ENCODE measurements at places on chromosomes 12 and 14.

GRCh38 chr12:99915251-99916082, 69.3 kb downstream of the ANKS1B start:
- DNase-seq: no peak

DNA sequence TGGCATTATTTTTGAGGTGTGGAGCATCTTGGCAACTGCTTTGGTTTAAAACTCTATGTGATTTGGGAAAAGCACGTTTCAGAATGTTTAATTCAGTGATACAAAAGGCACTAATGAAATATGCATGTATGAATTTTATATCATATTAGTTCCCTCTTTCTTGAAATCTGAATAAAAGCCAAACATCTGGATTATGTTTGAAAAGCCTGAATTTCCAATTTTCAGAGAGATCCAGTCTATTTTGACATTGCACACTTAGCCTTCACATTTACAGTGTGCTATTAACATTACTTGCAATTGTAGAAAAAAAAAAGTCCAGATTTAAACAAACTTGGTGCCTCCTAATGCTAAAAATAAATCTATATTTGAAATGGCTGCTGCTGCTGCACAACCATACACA, 219.1 kb upstream of the NPAS3 start:
- no peak for DNase-seq

GRCh38 chr14:20343862-20344220, 406 bp downstream of the PARP2 start:
- no peak for DNase-seq

DNA sequence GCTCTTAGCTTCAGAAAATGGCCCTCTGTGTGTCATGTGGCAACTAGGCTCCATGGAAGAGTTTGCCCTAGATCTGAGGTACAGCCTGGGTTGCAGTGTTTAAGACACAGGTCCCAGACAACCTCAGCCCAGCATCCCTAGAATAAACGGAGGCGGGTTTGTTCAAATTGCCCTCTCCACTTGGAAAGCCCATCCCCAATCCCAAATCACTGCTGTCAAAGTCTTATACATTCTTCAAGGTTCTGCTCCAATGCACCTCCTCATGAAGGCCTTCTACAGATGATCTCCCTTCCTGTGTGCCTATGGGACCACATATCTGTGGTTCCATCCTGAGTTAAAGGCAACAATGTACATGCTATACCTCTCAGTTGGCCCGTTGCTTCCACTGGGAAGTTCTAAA, 289.8 kb downstream of the DPF3 start:
- DNase-seq: no peak

DNA sequence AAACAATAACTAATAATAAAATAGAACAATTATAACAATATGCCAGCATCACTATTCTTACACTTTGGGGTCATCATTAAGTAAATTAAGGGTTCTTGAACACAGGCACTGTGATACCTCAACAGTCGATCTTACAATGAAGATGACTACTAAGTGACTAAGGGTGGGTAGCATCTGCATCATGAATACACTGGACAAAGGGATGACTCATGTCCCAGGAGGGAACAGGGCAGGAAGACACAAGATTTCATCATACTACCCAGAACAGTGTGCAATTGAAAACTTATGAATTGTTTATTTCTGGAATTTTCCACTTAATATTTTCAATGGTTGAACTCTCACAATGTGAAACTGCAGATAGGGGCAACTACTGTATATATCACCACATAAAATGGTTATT, 19.7 kb downstream of the TSPAN19 start:
- DNase-seq: no peak

DNA sequence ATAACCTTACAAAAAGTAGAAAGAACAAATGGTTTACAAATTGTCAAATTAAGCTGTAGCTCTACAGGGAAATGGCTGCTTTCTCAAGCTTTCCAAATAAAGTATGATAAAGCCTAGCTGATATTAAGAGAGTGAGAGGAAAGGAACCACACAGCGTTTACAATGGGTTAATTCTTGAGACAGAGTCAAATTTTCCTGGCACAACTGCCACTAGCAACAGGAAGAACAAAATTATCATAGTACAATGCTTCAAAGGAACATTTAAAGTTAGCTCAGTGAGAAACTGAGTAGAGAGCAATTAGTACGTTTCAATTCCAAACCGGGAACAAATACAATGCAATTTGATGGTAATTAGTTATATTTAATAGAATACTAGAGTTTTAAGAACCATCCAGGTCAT, 116.0 kb downstream of the PPP1R12A start:
- no peak for DNase-seq

DNA sequence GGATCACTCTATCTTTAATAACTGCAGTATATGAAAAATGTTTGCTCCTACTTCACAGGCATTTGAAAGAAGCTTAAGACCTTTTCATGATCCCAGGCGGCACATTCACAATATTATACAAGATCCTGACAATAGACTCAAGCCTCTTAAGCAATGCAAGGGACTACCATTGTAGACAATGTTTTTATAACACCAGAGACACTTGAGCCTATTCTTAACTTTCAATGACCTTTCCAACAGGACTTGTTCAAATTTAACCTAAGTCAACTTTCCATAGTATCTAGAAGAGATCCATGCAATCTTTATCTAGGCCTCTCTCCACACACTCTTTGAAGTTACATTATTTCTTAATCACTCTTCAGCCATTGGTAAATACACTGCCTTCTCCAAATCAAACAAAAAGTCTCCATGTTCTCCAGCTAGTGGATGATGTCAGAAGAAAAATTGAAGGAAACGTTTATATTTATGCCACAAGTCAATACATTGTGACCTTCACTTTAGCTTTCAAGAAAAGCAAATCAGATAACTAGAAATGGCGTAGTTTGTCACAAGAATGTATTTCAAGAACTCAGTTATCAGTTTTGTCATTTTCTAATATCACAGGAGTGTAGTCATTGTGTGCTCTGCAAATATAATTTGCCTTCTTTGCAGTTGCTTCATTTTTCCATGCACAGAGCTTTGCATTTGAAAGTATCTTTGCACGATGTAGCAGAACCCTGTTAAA, 41.2 kb downstream of the PHLDA1 start:
- no peak for DNase-seq

GRCh38 chr12:132103542-132104308, 40.4 kb downstream of the DDX51 start:
- DNase-seq: no peak

GRCh38 chr14:89007906-89008305, 183.5 kb downstream of the TTC8 start:
- DNase-seq: no peak

DNA sequence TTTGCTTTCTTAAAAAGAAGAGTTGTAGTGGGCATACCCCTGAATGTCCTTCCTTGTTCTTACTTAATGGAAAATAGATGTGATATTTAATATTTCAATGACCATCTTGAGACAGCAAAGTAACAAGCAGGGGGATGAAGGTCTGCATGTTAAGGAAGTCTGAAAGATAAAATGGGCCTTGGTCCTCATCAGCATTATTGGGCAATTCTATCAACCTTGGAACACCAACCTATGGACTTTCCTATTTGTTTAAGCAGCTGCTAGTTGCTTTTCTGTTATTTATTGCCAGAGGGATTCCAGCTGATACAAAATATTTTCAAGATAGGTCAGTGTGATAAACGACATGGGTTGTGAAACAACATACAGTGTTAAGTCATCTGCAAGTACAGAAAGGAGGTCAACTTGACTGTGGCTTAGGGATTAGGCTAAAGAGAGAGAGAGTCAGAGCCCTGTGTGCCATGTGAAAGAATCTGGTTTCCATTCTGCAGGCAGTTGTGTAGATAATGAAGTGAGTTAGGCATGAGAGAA, 16.4 kb upstream of the A2M start:
- DNase-seq: no peak

- no peak for DNase-seq
These were observed 1.6 kb downstream of the TSSK4 start for GRCh38 chr14:24207104-24207551.

DNA sequence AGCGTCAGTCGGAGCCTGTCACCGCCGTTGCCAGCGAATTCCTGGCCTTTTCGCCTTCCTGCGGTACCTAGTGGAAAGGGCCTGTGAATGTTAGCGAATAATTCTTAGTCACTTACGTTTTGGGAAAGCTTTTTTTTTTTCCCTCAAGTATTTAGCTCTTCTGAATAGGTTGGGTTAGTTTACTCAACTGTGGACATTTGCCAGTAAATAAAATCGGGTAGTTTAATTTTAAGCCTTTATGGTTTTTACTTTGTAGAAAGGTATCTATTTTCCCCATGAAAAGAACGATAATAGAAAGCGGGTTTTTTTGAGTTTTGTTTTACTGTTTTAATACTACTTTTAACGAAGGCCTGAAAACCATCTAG, 1.7 kb downstream of the YY1 start:
- no peak for DNase-seq

GRCh38 chr12:71107936-71108335, 49.9 kb downstream of the TSPAN8 start:
- DNase-seq: no peak

- DNase-seq: no peak
These were observed 29.7 kb downstream of the KTN1 start for GRCh38 chr14:55609681-55610080.

GRCh38 chr12:119780786-119781434, 96.2 kb downstream of the CIT start:
- no peak for DNase-seq

DNA sequence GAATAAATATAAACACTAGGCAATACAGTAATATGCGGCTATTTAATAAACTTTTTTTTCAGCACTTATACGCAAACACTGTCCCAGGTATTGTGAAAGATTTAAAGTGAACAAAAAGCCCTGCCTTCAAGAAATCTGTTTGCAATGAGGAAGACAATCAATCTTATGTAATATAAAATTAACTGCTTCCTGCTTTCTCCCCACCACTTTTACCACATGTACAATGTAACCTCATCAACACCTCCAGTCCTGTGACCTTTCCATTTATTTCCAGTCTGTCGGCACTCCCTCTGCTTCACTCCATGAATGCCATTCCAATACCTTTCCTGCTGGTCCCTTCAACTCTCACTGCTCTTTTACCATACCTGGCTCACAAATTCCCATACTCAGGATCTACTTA, 10.5 kb downstream of the SNX6 start:
- DNase-seq: no peak

DNA sequence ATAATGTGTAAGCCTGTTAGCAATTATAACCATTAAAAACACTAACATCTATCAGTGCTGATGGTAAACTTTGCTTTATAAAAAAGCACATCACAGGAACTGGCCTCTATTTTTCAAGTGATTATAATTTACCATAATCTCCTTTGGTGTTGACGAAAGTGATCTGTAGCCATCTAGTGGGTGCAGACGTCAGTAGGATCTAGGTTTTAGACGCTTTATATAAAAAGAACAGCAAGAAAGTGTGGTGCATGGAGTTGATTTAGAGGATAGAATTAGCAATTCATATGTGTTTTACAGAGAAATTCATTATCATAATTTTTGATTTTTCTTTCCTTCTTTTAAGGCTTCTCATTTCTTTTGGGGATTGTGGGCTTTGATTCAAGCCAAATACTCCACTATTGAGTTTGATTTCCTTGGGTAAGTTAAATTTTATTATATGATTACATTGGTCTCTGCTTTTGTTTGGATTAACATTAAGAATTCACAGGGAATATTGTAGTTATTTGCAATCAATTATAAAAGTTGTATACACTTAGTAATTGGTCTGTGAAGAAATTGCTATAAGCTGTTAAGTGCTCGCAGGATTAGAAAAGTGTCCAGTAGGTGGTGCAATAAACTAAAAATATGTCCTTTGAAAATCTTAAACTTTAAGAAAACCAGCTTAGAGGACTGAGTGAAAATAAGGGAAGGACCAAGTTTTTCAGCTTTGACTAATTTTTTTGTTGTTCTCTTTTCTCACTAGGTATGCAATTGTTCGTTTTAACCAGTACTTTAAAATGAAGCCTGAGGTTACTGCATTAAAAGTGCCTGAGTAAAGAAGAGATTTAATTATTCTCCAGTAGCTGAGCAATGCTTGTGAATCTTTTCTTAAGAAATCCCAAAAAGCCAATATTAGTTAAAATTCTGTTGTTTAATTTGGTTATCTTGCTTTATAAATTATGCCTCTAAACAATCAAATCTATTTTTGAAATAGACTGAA, 59.5 kb downstream of the ETNK1 start:
- DNase-seq: no peak

- DNase-seq: no peak
These were observed 19.1 kb downstream of the POU6F1 start for GRCh38 chr12:51198568-51199365.

DNA sequence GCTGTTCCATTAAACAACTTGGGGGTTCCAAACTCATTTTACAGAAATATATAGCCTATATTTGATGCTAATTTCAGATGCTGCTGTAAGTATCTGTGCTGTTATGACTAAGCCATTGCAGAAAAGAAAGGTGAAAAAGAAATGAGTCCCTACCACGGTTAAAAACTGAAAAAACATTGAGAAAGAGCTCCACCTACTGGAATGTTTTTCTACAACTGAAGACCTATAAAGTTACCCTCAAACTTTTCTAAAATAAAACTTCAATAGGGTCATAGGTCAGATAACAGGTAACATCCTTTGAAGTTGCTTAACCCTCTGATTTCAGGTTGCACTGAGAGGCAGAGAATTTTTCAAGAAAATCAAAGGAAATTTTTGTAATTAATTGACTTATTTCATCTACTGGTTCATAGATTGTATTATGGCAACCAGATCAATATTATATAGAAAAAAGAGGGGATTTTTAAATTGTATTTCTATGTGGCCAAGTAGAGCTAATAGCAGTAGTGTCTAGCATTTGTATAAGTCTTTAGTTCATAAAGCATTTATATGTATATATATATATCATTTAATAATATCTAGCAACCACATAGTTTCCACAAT, 279.9 kb downstream of the RPS29 start:
- no peak for DNase-seq

DNA sequence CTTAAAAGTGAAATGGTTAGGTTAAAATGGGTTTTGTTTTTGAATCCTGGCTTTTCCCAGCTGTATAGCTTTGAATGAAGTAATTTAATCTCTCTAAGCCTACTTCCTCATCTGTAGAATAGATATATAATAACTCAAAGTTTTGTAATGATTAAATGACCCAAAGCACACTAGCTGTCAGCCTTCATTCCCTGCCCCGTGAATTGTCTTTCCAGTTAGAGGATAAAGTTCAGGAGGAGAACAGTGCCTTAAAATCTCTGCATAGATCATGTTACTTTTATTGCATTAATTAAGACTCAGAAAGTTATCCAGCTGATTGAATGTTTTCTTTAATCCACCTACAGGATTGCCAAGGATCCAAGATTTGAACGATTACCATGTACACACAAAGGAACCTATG, 19.4 kb downstream of the FCF1 start:
- DNase-seq: no peak

- DNase-seq: no peak
These were observed 59.8 kb upstream of the CISTR start for GRCh38 chr12:53811606-53812005.

All from T follicular helper cell (primary cell).